ENCODE measurements at places on chromosomes 3 and 15.

DNA sequence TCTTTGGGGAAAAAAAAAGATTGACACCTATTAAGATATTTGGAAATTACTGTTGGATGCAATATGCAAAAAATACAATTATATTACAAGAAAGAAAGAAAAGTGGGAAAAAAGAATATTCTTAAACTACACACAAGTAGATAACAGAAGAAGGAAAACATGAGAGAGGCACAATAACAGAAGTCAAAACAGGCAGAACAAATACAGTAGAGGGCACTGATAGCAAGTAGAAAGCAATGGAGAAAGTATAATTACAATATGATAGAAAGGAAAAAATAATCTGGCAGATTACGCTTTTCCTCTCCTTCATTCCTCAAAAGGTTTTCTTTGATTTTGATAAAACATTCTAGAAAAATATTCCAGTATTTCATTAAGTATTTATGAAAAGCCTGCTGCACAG lies 72.1 kb downstream of the ADAM10 start:
- DNase-seq, result no peak

- DNase-seq, result no peak
Observed at GRCh38 chr3:152213203-152213602, 55.5 kb upstream of the MBNL1 start.

- DNase-seq, result no peak
Observed at GRCh38 chr15:101177866-101178265, 74.0 kb downstream of the CHSY1 start.

DNA sequence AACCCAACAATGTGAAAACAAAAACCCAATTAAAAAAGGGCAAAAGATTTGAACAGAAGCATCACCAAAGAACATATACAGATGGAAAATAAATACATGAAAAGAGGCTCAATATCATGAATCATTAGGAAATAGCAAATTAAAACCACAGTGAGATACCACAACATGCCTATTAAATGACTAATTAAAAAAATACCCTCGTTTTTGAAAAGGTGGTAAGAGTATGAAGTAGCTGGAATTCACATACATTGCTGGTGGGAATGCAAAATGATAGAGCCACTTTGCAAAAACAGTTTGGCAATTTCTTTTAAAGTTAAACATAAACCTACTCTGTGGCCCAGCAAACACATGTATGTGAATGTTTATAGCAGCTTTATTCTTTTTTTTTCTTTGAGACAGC lies 75.8 kb downstream of the B3GNT5 start:
- peak; percentile 91 for DNase-seq

DNA sequence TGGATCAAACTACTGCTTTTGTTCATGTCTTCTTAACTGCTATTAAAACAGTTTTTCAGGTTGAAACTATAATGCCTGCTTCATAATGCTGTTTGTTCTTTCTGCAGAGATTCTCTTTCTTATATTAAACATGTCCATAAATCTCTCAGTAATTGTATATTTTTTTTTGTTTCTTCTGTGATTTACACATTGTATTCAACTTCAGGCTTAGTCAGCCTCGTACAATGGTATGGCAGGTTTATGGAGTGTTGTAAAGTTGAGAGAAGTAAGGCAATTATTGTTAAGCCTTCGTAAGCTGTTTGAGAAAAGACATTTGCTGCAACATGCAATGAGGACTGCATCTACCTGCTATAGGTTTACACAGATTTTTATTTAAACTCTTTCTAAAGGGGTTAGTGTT lies 977.1 kb downstream of the DIPK2A start:
- DNase-seq, result no peak

DNA sequence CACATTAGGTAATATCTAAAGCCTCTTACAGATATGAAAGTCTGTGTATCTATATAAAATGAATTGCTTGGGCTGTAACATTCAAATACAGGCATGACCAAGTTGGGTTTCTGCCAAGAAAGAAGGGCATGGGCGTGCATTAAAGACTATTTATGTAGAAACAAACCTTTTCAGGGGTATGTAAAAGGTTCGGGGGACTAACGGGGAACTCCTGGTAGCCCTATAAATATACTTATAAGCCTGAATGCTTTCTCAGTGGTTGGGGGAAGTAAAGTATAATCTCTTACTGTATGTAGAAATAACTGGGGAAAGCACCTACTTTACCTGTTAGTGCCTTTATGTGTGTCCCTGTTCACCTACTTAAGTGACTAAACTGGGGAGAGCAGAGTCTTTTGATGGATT lies 154.5 kb upstream of the TBL1XR1 start:
- no peak for DNase-seq

- DNase-seq, result peak; percentile 43
Observed at GRCh38 chr3:143000528-143000927, 842 bp upstream of the U2SURP start.

GRCh38 chr15:29225534-29226234 lies 43.9 kb downstream of the NSMCE3 start:
- DNase-seq, result no peak

DNA sequence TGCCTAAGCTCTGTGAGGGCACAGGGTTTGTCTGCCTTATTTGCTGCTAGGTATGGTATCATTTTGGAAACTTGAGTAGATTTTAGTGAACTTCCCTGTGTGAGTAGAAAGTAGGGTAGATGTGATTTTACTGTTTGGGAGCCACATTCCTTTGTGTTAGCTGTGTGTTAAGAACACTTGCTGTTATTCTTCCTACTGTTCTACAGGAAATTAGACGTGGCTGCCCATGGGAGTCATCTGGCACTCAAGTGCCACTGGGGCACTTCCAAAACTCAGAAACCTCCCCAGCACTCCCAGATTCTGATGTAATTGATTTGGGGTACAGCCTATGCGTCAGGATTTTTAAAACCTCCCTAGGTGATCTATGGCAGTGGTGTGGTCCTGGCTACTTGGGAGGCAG lies 369.9 kb upstream of the C2CD4B start:
- no peak for DNase-seq

DNA sequence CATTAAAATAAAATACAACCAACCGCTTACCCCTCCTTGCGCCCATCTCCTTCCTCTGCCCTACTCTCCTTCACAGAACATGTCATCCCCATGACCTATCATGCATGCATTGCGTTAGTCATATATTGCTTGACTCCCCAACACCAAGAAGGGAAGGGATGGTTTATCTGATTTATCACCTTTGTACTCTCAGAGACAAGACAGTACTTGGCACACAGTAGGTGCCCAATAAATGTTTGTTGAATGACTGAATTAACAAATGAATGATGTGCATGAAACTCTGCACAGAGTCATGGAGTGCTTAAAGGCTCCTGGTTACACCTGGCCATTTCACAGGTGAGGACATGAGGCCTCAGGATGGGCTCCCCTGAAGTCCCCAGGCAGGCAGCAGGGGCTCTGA lies 59.7 kb downstream of the IQSEC1 start:
- no peak for DNase-seq

- no peak for DNase-seq
Observed at GRCh38 chr3:156726456-156726855, 52.1 kb downstream of the TIPARP start.

DNA sequence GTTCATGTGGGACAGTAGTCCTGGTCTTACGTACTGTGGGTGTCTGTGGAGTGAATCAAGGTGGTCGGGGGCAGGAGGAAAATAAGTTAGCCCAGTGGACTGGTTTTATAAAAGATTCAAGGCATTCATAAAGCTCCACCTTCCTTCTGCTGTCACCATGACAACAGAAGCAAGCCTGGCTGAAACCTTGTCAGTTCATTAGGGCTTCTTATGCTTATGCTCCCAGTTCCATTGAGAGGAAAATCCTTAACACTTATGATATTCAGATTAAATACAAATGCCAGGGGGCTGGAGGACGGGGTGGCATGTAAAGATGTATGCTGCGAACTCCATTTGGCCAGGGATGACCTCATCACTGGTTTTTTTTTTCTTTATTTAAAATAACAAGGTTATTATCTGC lies 283.1 kb upstream of the ATP10A start:
- no peak for DNase-seq

GRCh38 chr3:194375473-194376240 lies 6.1 kb upstream of the LRRC15 start:
- DNase-seq, result no peak

DNA sequence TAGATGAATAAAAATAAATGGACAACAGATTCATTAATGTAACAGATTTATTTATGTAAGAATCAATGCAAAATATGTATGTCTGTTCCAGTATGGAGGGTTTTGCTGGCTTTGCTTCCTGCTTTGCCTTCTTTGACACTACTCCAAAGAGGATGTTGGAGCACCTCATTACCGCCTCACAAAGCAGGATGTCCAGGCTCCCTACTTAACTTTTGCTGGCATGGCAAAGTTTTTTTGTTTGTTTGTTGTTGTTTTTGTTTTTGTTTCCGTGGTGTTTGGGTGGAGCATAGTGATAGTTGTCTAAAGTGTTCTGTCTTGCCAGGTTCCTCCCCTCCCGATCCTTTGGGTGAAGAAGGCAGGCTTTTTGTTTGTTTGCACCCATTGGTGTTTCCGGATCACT lies 38.7 kb downstream of the DIPK2A start:
- DNase-seq, result no peak

- DNase-seq, result no peak
Observed at GRCh38 chr15:47431501-47431900, 285.8 kb upstream of the SEMA6D start.

Measured in Caki2 (cell line).